ENCODE measurements at places on chromosomes 7 and 10.
A peak's percentile ranks its signal among the peaks of the same experiment; 100 is the strongest.

GRCh38 chr10:121819049-121819448, 108.8 kb downstream of the ATE1 start:
- DNase-seq, result no peak

DNA sequence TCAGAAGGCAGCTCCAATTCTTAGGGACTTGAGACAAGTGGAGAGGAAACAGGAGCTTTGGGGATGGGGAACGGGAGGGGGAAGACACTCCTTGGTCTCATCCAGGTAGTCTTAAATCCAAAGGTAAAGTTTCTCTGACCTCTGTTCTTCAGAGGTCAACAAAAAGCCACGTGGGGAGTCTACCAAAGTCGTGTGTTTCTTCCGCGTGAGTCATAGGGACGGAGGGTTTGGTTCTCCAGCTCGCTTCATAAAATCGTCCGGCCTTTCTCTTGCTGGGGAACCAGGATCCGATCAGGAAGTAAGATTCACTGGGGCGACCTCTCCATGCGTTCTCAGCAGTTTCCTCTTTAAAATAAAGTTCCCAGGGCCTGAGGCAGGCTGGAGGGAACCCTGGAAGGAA, 275.7 kb downstream of the TCERG1L start:
- DNase-seq, result peak; percentile 62

DNA sequence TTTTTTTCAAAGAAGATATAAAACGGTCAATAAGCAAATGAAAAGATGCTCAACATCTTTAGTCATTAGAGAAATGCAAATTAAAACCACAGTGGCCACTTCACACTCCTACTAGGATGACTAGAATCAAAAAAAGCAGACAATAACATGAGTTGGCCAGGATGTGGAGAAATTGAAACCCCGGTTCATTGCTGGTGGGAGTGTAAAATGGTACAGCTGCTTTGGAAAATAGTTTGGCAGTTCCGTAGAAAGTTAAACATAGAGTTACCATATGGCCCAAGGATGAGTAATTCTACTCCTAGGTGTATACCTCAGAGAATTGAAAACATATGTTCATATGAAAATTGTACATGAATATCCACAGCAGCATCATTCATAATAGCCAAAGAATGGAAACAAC, 573.3 kb downstream of the GALNT17 start:
- no peak for DNase-seq

GRCh38 chr7:36906448-36906847, 182.2 kb upstream of the AOAH start:
- no peak for DNase-seq

DNA sequence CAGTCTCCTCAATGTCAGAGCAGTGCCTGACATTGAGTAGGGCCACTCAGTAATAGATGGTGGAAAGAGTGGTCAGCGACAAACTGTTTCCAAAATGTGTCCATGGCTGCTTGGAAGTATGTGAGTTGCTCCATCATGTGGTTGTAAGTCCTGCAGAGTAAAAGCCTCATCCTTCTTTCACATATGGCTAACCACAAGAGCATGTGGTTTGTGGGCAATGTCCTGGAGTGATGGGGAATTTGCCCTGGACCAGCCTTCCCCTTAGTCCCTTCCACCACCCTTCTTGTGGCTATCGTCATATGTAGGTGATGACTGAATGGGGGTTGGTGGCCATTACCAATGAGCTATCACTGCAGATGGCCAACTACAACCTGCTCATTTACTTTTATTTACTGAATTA, 33.0 kb upstream of the PLXNA4 start:
- DNase-seq, result no peak
